Stimulated activated CD8-positive, alpha-beta memory T cell treated with anti-CD3 and anti-CD28 coated beads, Interleukin-7, amount 100 ng/mL, for 24 hours (primary cell): ENCODE measurements at places on chromosomes 7 and 10.

DNA sequence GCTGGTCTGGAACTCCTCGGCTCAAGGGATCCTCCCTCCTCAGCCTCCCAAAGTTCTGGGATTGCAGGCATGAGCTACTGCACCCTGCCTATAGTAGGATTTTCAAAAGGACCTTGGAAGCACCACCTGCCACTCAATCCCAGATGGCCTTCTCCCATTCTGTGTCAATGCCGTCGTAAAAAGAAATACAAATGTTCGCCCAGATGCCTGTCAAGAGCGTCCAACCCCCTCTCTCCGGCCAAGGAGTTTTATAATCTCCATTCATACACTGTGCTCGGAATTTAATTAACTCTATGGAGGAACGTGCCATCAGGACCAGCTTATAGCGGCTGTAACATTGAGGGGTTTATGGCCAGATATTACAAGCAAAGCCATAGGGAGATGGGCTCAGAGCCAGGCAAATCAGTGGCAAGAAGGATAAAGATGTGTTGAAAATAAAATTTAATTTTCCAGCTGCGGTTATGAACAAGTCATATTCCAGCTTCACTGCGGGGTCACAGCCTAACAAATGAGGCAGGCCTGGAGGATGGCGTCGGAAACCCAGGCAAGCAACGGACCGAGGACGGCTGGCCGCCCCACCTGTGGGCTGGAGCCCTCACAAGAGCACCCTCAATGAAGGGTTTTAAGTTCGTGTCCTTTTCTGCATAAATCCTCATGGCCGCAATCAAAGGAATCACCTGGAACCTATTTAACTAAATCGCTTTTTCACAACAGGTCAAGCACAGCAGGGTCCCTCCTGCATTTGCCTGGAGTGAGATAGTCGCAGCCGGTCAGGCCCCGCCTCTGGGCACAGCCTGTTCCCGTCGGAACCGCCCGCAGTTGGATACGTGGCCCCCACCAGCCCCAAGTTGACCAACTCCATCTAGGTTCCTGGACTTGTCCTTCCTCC, 374.5 kb upstream of the FOXK1 start:
- no peak for DNase-seq

DNA sequence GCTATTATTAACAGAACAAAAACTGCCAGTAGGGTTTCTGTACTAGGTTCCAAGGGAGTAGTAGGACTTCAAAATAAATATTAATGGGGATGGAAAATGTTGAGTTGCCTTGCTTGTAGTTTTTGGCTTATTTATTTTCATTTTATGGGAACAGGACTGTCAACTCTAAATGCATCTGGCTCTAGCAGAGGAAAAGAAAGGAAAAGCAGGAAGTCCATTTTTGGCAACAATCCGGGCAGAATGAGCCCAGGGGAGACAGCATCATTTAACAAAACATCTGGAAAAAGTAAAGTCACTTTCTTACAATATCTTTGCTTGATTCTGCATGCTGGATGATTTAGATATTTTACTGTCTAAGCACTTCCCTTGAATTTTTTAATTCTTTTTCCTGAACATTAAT, 69.4 kb downstream of the NOC3L start:
- DNase-seq, result no peak

- no peak for DNase-seq
Measured at GRCh38 chr10:32981760-32982159, 23.7 kb upstream of the ITGB1 start.

DNA sequence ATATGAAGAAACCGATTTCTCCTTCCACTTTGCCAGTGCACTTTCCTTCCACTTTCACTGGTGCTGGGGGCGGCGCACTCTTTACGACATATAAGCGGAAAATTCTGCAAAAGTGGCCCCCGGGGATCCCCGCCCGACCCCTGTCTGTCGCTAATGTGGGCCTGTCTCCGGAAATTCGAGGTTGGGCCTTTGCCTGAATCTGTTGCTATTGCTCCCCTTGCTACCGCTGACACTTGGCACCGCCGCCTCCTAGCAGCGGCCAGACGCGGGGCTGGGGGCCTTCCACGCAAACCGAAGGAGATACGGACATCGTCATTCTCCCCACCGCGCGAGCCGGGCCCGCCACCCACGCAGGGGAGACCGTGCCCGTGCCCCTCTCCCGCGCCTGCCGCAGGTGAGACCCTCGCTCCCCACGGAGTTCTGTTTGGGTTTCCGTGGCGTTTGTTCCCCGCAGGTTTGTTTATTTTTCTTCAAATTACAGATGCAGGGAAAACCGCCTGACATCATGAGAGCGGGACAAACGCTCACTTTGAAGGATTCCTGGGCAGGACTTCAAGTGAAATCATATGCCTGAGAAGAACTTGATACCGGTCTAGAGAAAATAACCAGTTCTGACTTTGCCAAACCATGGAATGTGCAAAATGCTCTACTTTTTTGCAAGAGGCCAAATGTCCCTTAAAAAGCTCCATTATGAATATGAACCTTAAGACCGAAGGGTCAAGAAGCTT, 5.0 kb downstream of the TWIST1 start:
- DNase-seq, result no peak
